ENCODE measurements at places on chromosomes 12 and 14. TPM values are rescaled to one million over a fixed set of nuclear protein-coding genes. Genes with fewer than 3 reads are reported as not detected.

GRCh38 chr12:121799842-121800693, 3.7 kb upstream of the SETD1B start:
- DNase-seq: peak; percentile 86

GRCh38 chr14:24844011-24844410, 205.9 kb downstream of the STXBP6 start:
- no peak for DNase-seq

GRCh38 chr12:52234223-52234810, 1.3 kb downstream of the KRT7 start:
- no peak for DNase-seq

- no peak for DNase-seq
Measured at GRCh38 chr12:124578854-124579253, 11.4 kb upstream of the NCOR2 start.

DNA sequence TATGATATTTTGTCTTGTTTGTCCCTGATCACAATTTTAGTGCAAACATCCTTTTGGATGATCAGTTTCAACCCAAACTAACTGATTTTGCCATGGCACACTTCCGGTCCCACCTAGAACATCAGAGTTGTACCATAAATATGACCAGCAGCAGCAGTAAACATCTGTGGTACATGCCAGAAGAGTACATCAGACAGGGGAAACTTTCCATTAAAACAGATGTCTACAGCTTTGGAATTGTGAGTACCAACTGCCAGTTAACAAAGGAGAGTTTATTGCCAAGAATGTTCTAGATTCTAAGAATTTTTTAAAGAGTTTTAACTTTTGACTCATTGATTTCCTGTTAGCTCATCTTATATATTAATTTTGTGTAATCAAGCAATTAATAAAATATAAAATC, 55.4 kb downstream of the IRAK3 start:
- DNase-seq: no peak

DNA sequence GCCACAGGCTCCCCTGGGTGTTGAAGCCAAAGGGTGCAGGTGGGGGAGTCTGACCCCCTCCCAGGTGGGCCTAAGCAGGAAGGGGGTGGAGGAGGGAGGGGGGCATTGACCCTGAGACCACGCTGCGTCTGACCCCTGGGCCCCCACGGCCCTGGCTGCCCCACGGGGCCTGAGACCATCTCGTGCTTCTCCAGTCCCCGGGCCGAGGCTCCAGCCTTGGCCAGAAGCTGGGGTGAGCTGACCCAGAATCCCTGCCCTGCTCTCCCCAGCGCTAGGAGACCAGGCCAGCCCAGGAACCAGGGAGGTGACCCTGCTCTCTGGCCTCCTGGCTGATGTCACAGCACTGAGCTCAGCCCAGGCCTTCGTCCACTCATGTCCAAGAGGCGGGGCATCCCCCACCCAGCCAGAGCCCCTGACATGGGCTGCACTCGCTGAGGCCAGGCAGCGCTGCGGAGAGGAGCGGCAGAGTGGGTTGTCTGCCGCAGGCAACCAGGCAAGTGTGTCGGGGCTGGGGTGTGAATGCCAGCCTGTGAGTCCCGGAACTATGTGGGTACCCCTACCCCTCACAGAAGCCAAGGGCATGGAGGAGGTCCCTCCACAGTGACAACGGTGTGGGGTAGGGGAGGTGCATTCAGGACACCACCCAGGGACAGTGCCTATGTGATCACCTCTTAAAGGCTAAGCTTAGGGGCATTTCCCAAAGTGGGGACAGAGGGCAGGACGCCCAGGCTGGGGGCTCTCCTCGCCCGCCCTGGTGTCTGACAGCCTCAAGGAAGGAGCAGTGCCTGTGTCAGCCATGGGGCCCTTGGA, 6.3 kb downstream of the TRMT61A start:
- DNase-seq: no peak

GRCh38 chr14:33561488-33562175, 389.2 kb downstream of the EGLN3 start:
- DNase-seq: no peak

GRCh38 chr14:101861464-101861863, 100.0 kb downstream of the PPP2R5C start:
- no peak for DNase-seq

GRCh38 chr12:130049666-130050065, 112.6 kb upstream of the FZD10 start:
- DNase-seq: no peak

- no peak for DNase-seq
Measured at GRCh38 chr14:85618390-85618789, 88.4 kb downstream of the FLRT2 start.

DNA sequence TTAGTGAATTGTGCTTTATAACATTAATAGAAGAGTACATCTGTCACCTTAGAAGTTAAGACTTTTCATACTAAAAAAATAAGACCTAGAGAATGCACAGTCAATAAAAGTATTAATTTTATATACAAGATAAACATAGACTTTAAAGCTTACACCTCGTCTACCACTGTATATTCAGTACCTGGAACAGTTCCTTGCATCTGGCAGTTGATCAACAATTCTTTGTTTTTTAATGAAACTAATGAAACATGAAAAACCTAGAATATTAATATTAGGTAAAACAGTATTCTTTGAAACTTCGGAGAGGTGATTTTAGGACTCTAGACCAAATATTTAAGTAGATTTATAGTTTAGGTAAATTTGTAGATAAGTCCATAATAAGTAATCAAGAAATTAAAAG, 4.3 kb downstream of the GOLT1B start:
- DNase-seq: no peak

GRCh38 chr14:90846511-90846910, 30.3 kb upstream of the TTC7B start:
- no peak for DNase-seq

- DNase-seq: no peak
Measured at GRCh38 chr12:131112700-131113290, 159.1 kb downstream of the ADGRD1 start.

DNA sequence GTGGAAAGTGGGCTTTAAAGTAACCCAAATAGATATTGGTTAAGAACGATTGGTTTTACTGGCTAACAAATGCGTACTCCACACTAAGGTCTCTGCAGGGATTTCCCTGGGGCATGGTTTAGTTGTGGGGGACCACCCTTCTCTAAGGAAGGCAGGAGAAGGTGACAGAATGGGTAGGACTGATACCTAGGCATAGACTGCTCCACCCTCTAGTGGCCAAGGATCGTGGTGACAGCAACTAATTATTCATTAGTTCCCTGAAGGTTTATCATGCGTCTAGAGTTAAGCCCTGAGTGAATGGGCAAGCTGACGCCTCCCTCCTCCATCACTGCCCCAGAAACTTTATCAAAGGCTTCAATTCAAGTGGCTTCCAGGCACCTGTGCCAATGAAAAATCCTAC, 9.1 kb downstream of the FAM181A start:
- no peak for DNase-seq

- DNase-seq: no peak
Measured at GRCh38 chr12:120098756-120099470, 17.6 kb downstream of the RAB35 start.

DNA sequence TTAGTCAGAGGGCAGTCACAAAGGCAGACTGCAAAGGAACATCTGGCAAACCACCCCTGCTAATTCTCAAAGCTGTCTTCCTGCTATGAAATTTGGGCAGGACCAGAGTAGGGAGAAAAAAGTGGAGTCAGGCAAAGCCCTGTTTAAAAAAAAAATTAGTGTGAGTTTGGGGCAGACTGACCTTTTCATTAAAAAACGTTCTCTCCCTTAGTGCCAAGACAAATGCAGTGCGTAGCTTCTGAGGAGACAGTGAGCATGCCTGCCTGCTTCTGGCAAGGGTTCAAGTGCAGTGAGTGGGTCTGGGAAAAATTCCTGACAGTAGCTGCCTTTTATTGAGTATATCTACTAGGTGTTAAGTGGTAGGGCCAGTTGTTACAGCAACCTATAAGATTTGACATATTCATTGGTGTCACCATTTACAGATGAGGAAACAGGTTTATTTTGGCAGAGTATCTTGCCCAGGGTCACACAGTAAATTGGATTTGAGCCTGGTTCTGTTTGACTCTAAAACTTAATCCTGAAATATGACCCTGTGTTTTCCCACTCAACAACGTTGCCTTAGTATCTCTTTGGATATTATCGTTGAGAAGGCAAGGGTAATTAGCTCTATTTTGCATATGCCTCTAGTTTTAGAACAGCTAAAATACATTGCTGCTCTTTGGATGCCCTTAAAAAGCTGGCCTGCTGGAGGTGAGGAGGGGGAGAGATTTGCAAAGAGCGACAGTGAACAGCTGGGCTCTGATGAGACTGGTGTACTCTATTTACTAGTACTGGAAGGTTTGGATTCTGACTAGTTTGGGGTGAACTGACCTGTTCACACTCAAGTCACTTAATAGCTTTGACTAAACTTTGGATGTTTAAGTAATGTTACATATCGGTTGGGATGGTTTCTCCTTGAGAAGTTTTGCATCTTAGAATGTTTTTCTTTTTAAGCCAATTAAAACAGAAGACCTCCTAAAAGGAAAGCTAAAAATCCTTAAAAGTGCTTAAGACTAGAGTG, 72.8 kb downstream of the PAPOLA start:
- no peak for DNase-seq

DNA sequence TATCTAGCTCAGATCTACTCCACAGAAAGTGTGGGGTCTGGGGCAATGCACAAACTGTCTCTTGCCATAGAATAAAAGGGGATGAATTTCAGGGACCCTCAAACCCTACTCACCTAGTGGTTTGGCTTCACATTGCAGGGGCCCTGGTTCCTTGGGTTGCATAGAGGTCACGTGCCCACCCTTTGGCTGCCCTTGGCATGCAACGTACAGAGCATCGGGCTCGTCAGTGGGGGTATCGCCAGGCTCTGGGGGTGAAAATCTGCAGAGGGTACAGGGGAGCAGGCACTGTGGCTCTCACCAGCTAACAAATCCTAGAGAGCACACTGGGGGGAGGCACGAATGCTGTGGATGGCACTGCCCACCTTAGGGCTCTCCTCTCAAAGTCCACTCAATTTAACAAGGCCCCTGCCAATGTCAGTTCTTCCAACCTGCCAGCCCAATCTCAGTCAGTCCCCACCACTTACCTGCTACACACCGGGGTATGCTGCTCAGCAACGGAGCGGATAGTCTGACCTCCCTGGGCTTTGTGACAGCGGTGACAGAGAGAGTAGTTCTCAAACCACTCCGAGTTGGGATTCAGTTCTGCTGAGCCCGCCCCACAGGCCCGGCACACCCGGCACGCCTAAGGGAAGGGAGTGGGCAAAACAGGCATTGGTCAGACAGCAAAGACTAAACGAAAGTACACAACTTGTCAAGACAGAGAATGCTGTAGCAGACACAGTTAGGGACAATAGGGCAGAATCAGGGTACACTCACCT, 8.0 kb downstream of the KMT2D start:
- no peak for DNase-seq

DNA sequence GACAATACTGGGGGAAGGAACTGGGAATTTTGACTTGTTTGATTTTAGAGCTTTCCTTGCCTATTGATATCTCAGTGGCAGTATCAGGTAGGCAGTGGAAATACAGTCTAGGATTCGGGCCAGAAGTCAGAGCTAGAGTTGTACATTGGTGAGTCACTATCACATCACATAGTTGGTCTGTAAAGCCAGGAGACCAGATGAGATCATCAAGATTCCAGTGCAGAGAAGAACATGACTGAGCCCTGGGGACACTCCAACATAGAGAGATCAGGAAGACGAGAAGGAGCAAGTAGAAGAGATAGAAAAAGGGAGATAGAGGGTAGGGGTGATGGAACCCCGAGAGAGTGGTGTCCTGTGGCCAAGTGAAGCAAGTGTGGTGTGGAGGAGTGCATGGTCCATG, 46.6 kb upstream of the NR1H4 start:
- DNase-seq: no peak

DNA sequence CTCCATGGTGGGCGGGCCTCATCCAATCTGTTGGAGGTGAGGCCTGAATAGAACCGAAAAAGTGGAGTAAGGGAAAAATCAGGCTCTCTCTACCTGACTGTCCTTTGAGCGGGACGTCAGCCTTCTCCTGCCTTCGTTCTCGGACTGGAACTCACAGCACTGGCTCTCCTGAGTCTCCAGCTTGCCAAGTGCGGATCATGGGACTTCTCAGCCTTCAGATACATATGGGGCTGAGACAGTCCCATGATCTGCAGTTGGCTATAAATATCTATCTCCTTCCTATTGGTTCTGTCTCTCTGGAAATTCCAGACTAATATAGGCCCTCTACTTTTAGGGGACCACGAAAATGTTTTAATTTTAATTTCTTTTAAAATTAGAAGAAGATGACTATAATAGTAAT, 29.7 kb upstream of the PLEK2 start:
- no peak for DNase-seq

GRCh38 chr12:64810831-64811230, 13.6 kb upstream of the TBC1D30 start:
- DNase-seq: no peak

DNA sequence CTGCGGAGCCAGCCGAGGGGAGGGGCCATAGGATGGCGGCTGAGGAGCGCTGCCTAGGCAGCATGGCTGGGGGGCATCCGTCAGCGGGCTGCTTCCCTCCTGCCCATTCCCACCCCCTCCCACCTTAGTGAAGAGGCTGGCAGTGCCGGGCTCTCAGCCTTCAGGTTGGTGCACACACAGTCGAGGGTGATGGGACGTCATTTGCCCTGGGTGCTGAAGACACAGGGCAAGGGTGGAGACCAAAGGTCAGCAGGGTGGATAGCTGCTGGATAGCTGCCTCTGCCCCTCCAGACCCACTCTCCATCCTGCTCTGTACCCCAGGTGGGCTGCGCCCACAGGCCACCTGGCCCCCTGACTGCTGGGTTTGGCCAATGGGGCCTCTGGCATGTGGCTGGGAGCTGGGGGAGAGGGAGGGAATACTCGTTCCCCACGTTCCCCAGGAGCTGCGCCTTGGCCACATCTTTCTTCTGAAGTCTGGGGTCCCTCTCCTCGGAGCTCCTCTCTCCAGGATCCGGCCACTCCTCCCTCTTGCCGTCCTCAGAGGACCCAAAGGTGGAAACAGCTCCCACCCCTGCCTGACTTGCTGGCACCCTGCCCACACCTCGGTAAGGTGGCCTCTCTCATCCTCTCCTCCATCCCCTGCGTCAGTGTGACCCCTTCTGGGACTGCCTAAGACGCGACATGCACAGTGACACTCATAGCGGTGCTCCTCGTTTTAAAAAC, 11.2 kb upstream of the CDC42BPB start:
- DNase-seq: no peak

- no peak for DNase-seq
Measured at GRCh38 chr14:71488703-71489191, 443.5 kb upstream of the RGS6 start.

- no peak for DNase-seq
Measured at GRCh38 chr14:20470603-20470901, 1.3 kb downstream of the PNP start.

- DNase-seq: no peak
Measured at GRCh38 chr12:9991876-9992275, 7.0 kb downstream of the CLEC1B start.

Gene SRRM4
- 1.4 TPM for total RNA-seq

Gene DAO
- not detected for total RNA-seq

Gene DGLUCY
- 37.5 TPM for total RNA-seq

Gene GLT1D1
- total RNA-seq: 2.6 TPM

Gene RASSF9
- total RNA-seq: 2.0 TPM

Gene SIX6
- not detected for total RNA-seq

Gene PTGER2
- total RNA-seq: 3.0 TPM

Gene BDKRB2
- 3.6 TPM for total RNA-seq

Gene EPYC
- 0.53 TPM for total RNA-seq

All from type B pancreatic cell (in vitro differentiated cells).